ENCODE measurements at places on chromosomes 16 and 17. TPM values are rescaled to one million over a fixed set of nuclear protein-coding genes. Genes with fewer than 3 reads are reported as not detected.

- DNase-seq, result peak; percentile 25
- H3K4me3 ChIP-seq, result no peak overlapping the region
- H3K27me3 ChIP-seq, result peaks cover 68% of the 10 kb centered on the region
- H3K4me1 ChIP-seq, result no peaks in the 10 kb centered on the region
Measured at GRCh38 chr16:12896562-12896961, 4.8 kb upstream of the SHISA9 start.

DNA sequence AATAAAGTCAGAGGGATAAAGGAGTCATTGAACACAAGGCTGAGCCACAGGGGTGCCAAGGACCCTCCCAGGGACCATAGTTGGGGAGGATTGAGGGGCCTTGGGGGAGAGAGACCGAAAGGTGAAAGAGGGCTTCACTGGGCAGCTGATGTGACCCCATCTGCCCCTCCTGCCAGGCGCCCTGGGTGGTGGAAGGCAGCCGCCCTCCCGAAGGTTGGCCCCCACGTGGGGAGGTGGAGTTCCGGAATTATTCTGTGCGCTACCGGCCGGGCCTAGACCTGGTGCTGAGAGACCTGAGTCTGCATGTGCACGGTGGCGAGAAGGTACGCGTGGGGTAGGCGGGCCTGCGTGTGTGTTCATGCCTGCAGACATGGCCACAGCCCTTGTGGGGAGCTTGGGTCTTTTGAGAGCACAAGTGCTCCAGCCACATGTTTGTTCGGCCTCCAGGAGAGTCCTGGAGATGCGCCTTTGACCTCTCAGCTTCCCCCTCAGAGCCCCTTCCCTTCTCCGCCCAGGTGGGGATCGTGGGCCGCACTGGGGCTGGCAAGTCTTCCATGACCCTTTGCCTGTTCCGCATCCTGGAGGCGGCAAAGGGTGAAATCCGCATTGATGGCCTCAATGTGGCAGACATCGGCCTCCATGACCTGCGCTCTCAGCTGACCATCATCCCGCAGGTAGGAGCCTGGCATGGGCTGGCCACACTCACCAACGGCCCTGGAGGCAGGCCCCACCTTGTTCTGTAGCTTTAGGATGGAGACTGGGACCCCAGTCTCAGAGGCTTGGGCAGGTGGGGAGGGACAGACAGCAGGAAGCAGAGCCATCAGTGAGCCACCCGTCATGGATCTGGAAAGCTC, 24.1 kb downstream of the ANKRD40 start:
- no peak for DNase-seq
- no peak overlapping the region for H3K27ac ChIP-seq
- no peak overlapping the region for H3K4me3 ChIP-seq

DNA sequence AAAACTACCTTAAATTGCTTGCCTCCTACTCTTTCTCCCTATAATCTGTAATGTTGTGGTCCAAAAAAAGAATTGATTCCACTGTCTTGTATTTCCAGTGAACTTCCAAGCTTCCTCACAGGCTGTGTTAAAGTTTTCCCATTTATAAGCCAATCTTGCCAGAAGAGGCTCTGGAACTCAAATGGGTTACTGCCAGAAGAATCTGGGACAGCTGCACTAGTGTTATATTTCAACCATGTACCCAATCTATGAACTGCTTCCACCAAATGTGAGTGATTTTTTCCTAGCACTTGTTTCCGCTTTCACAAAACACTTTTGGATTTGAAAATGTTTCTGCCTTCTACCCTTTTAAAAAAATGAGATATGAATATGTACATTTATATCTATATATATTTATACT, 1.8 kb downstream of the CCDC43 start:
- H3K4me1 ChIP-seq, result peaks cover 19% of the 10 kb centered on the region
- H3K27ac ChIP-seq, result no peak overlapping the region
- no peaks in the 10 kb centered on the region for H3K27me3 ChIP-seq
- DNase-seq, result no peak
- H3K36me3 ChIP-seq, result no peaks in the 10 kb centered on the region

DNA sequence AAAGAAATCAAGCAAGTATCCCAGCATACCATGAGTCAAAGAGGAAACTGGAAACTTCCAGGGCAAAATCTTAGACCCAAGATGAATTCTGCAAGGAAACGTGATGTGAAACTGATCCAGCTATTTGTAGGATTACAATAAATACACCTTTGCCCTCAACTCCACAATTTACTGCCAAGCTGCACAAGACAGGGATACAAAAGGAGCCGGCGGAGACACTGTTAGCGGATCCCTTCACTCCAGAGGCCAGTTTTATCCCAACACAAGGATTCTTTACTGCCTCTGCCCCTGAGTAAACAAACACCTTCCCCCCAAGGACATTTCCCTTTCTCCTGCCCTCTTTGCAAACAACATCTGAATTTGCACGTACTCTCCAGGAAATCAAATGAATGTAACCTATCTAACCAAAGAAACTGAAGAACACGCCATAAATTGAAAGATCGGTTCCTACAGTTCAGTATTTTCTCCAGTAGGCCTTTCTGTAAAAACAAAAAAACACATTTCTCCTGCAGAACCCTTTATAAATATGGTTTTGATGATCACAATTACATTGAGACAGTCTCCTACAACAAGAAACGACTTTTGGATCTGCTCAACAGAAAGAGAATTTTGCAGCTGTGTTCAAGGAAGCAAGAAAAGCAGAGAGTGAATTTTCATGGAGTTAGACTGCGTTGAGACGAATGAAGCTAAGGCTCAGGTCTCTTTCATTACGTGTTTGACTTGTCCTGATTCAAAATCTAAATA, 1.4 kb upstream of the CBX2 start:
- peaks cover 9% of the 10 kb centered on the region for H3K27me3 ChIP-seq
- no peak for DNase-seq
- H3K27ac ChIP-seq, result peak overlapping the region; percentile 76
- peaks cover 58% of the 10 kb centered on the region for H3K4me1 ChIP-seq
- H3K4me3 ChIP-seq, result peak overlapping the region; percentile 82

- DNase-seq, result no peak
- H3K36me3 ChIP-seq, result no peaks in the 10 kb centered on the region
- H3K27ac ChIP-seq, result no peak overlapping the region
- peaks cover 23% of the 10 kb centered on the region for H3K27me3 ChIP-seq
- H3K4me3 ChIP-seq, result no peak overlapping the region
- no peaks in the 10 kb centered on the region for H3K4me1 ChIP-seq
Measured at GRCh38 chr17:35536664-35537171, 760 bp downstream of the SLFN12L start.

DNA sequence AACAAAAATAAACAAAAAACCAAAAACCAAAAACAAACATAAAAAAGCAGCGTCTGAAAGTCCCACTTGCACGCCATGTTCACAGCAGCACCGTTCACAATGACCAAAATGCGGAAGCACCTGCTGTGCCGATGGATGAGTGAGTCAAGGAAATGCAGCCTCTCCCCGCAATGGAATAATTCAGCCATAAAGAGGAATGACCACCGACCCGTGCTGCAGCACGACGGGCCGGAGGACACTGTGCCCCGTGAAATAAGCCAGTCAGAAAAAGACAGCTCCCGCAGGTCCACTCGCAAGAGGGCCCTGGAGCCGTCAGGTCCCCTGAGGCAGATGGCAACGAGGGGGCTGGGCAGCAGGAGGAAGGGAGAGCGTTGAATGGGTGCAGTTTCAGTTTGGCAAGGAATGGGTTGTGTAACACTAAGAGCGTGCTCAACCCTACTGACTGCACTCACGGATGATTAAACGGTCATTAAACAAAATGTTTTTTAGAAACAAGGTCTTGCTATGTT, 5.1 kb downstream of the CLCN7 start:
- no peaks in the 10 kb centered on the region for H3K36me3 ChIP-seq
- H3K27me3 ChIP-seq, result no peaks in the 10 kb centered on the region
- H3K4me3 ChIP-seq, result peak overlapping the region; percentile 17
- no peak overlapping the region for H3K27ac ChIP-seq

- H3K36me3 ChIP-seq, result no peaks in the 10 kb centered on the region
- peak overlapping the region; percentile 64 for H3K27ac ChIP-seq
- H3K4me1 ChIP-seq, result peaks cover 13% of the 10 kb centered on the region
- peaks cover 76% of the 10 kb centered on the region for H3K27me3 ChIP-seq
- peak; percentile 77 for DNase-seq
- peak overlapping the region; percentile 89 for H3K4me3 ChIP-seq
Measured at GRCh38 chr17:46266656-46267544, 28.0 kb upstream of the LRRC37A start.

- H3K27ac ChIP-seq, result no peak overlapping the region
- H3K4me1 ChIP-seq, result peaks cover 29% of the 10 kb centered on the region
- H3K36me3 ChIP-seq, result no peaks in the 10 kb centered on the region
- H3K27me3 ChIP-seq, result peaks cover 25% of the 10 kb centered on the region
- H3K4me3 ChIP-seq, result no peak overlapping the region
- DNase-seq, result no peak
Measured at GRCh38 chr16:85529489-85530369, 83.4 kb upstream of the GSE1 start.

DNA sequence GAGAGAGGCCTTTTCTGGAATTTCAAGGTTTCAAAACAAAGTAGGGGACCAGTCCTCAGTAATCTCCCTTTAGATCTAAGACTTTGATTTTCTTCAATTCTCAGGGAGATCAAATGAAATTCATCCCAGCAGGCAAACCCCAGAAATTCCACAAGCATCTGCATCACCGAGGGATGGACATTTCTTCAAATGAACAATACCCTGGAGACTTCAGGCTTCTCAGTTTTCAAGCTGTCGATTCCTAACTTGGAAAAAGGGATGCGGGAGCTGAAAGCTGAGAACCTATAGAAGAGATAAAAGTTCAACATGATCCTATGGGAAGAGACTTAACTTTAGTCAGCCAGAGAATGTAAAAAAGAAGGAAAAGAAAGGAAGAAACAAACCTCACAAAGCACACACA, 296.9 kb upstream of the CDH5 start:
- H3K4me3 ChIP-seq, result no peak overlapping the region
- H3K36me3 ChIP-seq, result no peaks in the 10 kb centered on the region

DNA sequence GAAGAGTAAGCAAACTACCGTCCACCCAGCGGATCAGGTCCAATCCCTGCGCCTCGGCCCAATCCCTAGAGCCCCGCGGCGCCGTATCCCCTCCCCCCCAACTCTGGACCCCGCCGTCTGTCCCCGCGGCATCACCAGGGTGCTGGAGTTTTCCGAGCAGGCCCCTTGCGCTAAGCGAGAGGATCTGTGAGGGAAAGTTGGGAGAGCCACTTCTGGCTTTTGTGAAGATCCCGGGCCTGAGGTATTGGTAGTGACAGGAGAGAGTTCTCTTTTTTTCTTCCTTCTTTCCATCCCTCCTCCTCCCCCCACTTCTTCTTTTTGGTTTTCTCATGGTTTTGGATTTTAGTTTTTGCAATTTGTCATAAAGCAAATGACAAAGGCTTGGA, 3.5 kb upstream of the DLX4 start:
- H3K4me3 ChIP-seq, result no peak overlapping the region
- peaks cover 99% of the 10 kb centered on the region for H3K27me3 ChIP-seq
- H3K27ac ChIP-seq, result no peak overlapping the region
- no peak for DNase-seq
- H3K36me3 ChIP-seq, result peaks cover 3% of the 10 kb centered on the region
- peaks cover 24% of the 10 kb centered on the region for H3K4me1 ChIP-seq

Gene UMOD
- total RNA-seq, result not detected

Gene TVP23A
- total RNA-seq, result 6.9 TPM

Gene UQCRC2
- 183 TPM for total RNA-seq

- H3K4me3 ChIP-seq, result no peak overlapping the region
- no peaks in the 10 kb centered on the region for H3K27me3 ChIP-seq
- H3K36me3 ChIP-seq, result no peaks in the 10 kb centered on the region
- no peak overlapping the region for H3K27ac ChIP-seq
- no peak for DNase-seq
Measured at GRCh38 chr16:82758904-82759303, 132.1 kb downstream of the CDH13 start.

GRCh38 chr16:24073321-24073720, 182.8 kb upstream of the CACNG3 start:
- no peak overlapping the region for H3K4me3 ChIP-seq
- no peaks in the 10 kb centered on the region for H3K36me3 ChIP-seq
- DNase-seq, result no peak
- H3K27ac ChIP-seq, result no peak overlapping the region

DNA sequence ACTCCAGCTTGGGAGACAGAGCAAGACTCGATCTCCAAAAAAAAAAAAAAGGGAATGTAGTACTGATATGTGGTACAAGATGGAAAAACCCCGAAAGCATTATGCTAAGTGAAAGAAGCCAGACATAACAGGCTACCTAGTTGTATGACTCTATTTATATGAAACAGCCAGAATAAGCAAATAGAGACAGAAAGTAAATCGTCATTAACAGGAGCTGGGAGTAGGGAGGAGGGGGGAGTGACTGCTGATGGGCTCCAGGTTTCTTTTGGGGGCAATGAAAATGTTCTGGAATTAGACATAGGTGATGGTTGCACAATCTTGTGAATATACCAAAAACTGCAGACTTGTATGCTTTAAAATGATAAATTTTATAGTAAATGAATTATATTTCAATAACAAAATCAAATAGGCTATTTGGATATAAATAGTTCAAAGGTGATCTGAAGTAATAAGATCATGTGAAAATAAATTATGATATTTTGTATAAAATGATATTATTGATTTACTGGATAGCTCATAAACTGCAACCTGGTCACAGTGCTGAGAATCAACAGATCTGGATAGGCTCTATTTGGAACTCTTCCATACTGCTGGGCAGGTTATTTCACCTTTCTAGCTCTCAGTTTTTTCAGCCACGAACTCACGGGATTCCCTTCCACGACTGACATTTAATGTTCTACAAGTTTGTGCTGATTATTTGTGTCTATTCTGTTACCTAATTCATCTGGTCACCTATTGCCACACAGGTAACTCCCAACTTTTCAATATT, 27.1 kb downstream of the ZNF652 start:
- DNase-seq, result no peak
- no peak overlapping the region for H3K27ac ChIP-seq
- H3K27me3 ChIP-seq, result no peaks in the 10 kb centered on the region
- no peaks in the 10 kb centered on the region for H3K36me3 ChIP-seq

- H3K27me3 ChIP-seq, result no peaks in the 10 kb centered on the region
- H3K27ac ChIP-seq, result no peak overlapping the region
- H3K4me3 ChIP-seq, result no peak overlapping the region
- no peaks in the 10 kb centered on the region for H3K36me3 ChIP-seq
- H3K4me1 ChIP-seq, result no peaks in the 10 kb centered on the region
Measured at GRCh38 chr17:53496356-53496755, 326.4 kb upstream of the KIF2B start.

- peaks cover 55% of the 10 kb centered on the region for H3K4me1 ChIP-seq
- H3K27ac ChIP-seq, result peak overlapping the region; percentile 37
- no peak for DNase-seq
- no peaks in the 10 kb centered on the region for H3K27me3 ChIP-seq
Measured at GRCh38 chr17:43524945-43525575, 21.1 kb downstream of the ETV4 start.

GRCh38 chr17:56834380-56835263, 671 bp downstream of the DGKE start:
- H3K27ac ChIP-seq, result no peak overlapping the region
- peak; percentile 20 for DNase-seq
- H3K27me3 ChIP-seq, result peaks cover 21% of the 10 kb centered on the region
- peaks cover 34% of the 10 kb centered on the region for H3K4me1 ChIP-seq

GRCh38 chr17:57097832-57098421, 12.9 kb downstream of the AKAP1 start:
- no peak overlapping the region for H3K4me3 ChIP-seq
- H3K27ac ChIP-seq, result no peak overlapping the region
- no peak for DNase-seq
- H3K4me1 ChIP-seq, result peaks cover 7% of the 10 kb centered on the region

GRCh38 chr17:60526726-60527125, 684 bp upstream of the APPBP2 start:
- H3K27me3 ChIP-seq, result no peaks in the 10 kb centered on the region
- H3K4me3 ChIP-seq, result peak overlapping the region; percentile 94
- H3K36me3 ChIP-seq, result peaks cover 10% of the 10 kb centered on the region
- H3K4me1 ChIP-seq, result peaks cover 40% of the 10 kb centered on the region

Gene SDK2
- 31.2 TPM for total RNA-seq

Gene KCNJ16
- total RNA-seq, result 0.12 TPM

GRCh38 chr17:33277436-33278100, 15.5 kb downstream of the ASIC2 start:
- H3K4me1 ChIP-seq, result no peaks in the 10 kb centered on the region
- H3K36me3 ChIP-seq, result no peaks in the 10 kb centered on the region
- peaks cover 11% of the 10 kb centered on the region for H3K27me3 ChIP-seq
- H3K4me3 ChIP-seq, result no peak overlapping the region

Gene OR1E1
- not detected for total RNA-seq

Gene AATK
- total RNA-seq, result 6.0 TPM
